Stimulated activated naive CD4-positive, alpha-beta T cell treated with Interleukin-2 at 50 U/mL for 16 hours (primary cell): ENCODE measurements at places on chromosomes 16 and 17.

- DNase-seq, result no peak
Observed at GRCh38 chr16:67760206-67760955, 41.3 kb upstream of the GFOD2 start.

GRCh38 chr17:18206962-18207361 lies 18.5 kb upstream of the LLGL1 start:
- DNase-seq, result no peak

- DNase-seq, result no peak
Observed at GRCh38 chr16:27515874-27516353, 33.8 kb downstream of the GTF3C1 start.

DNA sequence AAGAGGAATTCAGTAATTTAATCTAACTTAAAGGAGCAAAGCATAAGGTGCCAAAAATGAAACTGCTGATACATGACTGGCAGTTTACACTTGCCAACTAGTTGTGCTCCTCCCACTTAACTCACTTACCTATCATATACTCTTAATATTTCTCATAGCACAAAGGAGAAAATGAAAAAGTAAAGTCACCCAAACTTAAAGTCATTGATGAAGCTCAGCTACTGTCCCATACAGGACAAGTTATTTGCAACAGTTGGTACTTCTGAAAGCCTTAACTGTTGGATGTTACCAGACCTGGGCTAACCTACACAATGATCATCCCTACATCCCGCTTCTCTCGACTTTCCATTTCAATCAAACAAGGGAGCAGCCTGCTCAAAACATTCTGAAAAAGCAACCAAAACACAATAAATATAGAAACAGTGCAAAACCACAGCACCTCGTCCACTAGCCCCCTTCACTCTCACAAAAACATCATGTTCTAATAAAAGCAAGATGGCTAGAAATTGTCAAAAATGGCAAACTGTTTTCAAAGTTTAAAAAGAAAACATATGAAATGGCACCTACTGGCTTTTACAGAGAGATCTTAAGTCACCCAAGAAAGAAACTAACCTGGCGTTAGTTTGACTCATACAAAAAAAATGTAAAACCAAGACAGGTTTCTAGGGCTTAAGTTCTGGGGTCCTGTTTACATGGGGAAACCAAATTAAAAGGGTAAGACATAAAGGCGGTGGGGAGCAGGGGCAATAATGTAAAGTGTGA lies 868 bp downstream of the MED13 start:
- DNase-seq, result no peak

- DNase-seq, result peak; percentile 78
Observed at GRCh38 chr16:15055141-15056053, 477 bp downstream of the NTAN1 start.

DNA sequence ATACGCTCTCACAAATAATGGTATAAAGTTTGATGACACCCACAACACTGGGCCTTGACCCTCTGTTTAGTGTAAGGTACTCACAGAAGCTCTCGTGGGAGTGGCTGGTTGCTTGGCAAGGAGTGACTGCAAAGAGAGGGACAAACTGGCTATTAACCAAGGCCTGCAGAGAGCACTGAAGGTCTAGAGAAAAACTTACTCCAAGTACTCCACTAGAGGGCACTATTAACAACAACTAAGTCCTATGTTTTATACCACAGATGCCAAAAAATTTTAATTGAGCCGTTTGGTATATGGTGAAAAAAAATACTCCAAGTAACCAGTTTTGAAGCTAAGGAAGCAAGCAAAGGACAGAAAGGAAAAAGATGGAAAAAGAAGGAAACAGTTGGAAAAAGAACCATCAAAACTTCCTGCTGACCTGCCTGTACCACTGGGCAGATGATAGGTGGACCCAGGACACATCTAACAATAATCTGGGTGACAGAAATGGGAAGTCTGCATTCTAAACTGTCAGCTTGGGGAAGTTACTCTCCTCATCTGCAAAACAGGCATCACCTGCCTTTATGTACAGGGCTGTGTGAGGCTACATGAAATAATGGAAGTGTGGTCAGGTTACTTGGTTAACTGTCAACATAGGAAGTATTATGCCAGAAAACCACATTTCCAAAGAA lies 23.2 kb downstream of the DYNC1LI2 start:
- no peak for DNase-seq
